ENCODE measurements at places on chromosomes 6 and 20. TPM values are rescaled to one million over a fixed set of nuclear protein-coding genes. Genes with fewer than 3 reads are reported as not detected.

DNA sequence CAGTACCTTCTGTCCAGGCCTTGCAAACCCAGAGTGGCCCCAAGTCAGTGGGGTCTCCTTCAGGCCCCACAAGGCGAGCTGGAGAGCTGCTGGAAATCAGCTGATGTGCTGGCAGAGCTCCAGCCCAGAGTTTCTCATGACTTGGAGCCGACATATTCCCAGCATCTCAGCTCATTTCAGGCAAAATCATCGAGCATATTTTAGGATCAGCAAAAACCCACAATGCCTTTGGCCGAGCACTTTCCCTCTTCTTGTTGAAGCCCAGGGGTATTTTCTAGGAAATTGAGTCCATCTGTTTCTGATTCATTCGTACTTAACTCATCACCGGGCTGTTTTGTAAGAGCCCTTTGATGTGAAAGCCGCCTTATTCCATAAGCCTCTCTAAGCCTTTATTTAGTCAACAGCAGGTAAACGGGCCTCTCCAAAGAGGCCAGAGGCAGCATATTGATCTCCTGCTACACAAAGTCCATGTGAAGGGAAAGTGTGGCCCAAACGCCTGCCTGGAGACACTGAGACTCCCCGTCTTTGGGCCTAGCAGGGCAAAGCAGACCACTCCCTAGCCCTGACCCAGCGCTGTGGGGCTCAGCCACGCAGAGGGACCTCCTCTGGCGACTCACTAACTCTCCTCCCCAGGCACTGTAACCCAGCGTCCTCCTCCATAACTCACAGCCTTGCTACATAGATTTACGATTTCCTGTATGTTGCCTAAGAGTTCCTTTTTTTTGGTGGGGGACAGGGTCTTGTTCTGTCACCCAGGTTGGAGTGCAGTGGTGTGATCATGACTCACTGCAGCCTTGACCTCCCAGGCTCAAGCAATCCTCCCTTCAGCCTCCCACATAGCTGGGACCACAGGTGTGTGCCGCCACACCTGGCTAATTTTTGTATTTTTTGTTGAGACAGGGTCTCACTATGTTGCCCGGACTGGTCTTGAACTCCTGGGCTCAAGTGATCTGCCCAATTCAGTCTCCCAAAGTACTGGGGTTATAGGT is 12.1 kb upstream of the C20orf203 start:
- no peak overlapping the region for H3K27ac ChIP-seq
- no peak overlapping the region for H3K4me3 ChIP-seq
- DNase-seq: no peak
- peaks cover 2% of the 10 kb centered on the region for H3K4me1 ChIP-seq

Gene LTA
- 733 TPM for total RNA-seq

- no peak overlapping the region for H3K4me3 ChIP-seq
- no peaks in the 10 kb centered on the region for H3K4me1 ChIP-seq
- DNase-seq: no peak
- H3K27me3 ChIP-seq: no peaks in the 10 kb centered on the region
- no peak overlapping the region for H3K27ac ChIP-seq
- H3K36me3 ChIP-seq: no peaks in the 10 kb centered on the region
Measured at GRCh38 chr6:119960456-119960855, 610.9 kb upstream of the MAN1A1 start.

GRCh38 chr20:54074511-54074910 is 4.1 kb upstream of the BCAS1 start:
- H3K27me3 ChIP-seq: no peaks in the 10 kb centered on the region
- H3K4me3 ChIP-seq: no peak overlapping the region
- H3K4me1 ChIP-seq: peaks cover 14% of the 10 kb centered on the region
- no peak for DNase-seq

- H3K36me3 ChIP-seq: peaks cover 2% of the 10 kb centered on the region
- no peak overlapping the region for H3K4me3 ChIP-seq
- H3K27ac ChIP-seq: no peak overlapping the region
- no peaks in the 10 kb centered on the region for H3K27me3 ChIP-seq
- DNase-seq: no peak
- H3K4me1 ChIP-seq: peaks cover 19% of the 10 kb centered on the region
Measured at GRCh38 chr6:34593701-34594100, 37.6 kb upstream of the SPDEF start.

Gene RBM24
- not detected for total RNA-seq

- H3K4me3 ChIP-seq: no peak overlapping the region
- H3K27ac ChIP-seq: no peak overlapping the region
- no peaks in the 10 kb centered on the region for H3K27me3 ChIP-seq
- DNase-seq: no peak
- no peaks in the 10 kb centered on the region for H3K36me3 ChIP-seq
- H3K4me1 ChIP-seq: no peaks in the 10 kb centered on the region
Measured at GRCh38 chr6:167393731-167394130, 68.8 kb downstream of the TTLL2 start.

Gene ZKSCAN8
- total RNA-seq: 16.5 TPM

- no peak for DNase-seq
- H3K4me3 ChIP-seq: no peak overlapping the region
- H3K27me3 ChIP-seq: no peaks in the 10 kb centered on the region
- peaks cover 31% of the 10 kb centered on the region for H3K36me3 ChIP-seq
- no peak overlapping the region for H3K27ac ChIP-seq
Measured at GRCh38 chr6:119200512-119201175, 122.2 kb upstream of the FAM184A start.

DNA sequence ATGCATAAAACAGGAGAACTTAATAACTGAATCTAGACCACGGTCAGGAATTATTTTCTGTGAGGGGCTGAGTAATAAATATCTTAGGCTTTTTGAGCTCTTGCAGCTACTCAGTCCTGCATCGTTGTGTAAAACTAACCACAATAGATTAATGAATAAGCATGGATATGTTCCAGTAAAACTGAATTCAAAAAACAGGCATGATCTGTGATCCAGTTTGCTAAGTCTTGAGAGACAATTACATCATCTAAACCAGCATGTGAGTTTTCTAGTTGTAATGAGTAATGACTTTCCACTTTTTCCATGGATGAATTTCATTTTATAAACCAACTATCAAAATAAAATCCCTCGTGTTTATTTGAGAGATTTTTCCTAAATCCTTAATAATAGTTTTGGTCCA is 336.8 kb downstream of the RFPL4B start:
- H3K4me3 ChIP-seq: no peak overlapping the region
- no peaks in the 10 kb centered on the region for H3K27me3 ChIP-seq
- H3K4me1 ChIP-seq: no peaks in the 10 kb centered on the region
- no peaks in the 10 kb centered on the region for H3K36me3 ChIP-seq
